ENCODE measurements at places on chromosomes 3 and 15. TPM values are rescaled to one million over a fixed set of nuclear protein-coding genes. Genes with fewer than 3 reads are reported as not detected.
A peak's percentile ranks its signal among the peaks of the same experiment; 100 is the strongest.

Gene PCNP
- total RNA-seq, result 20.7 TPM

GRCh38 chr15:88902846-88903245, 7.5 kb upstream of the HAPLN3 start:
- DNase-seq, result no peak

Gene FYTTD1
- 15.3 TPM for total RNA-seq

Gene BCL2A1
- total RNA-seq, result 9.7 TPM

DNA sequence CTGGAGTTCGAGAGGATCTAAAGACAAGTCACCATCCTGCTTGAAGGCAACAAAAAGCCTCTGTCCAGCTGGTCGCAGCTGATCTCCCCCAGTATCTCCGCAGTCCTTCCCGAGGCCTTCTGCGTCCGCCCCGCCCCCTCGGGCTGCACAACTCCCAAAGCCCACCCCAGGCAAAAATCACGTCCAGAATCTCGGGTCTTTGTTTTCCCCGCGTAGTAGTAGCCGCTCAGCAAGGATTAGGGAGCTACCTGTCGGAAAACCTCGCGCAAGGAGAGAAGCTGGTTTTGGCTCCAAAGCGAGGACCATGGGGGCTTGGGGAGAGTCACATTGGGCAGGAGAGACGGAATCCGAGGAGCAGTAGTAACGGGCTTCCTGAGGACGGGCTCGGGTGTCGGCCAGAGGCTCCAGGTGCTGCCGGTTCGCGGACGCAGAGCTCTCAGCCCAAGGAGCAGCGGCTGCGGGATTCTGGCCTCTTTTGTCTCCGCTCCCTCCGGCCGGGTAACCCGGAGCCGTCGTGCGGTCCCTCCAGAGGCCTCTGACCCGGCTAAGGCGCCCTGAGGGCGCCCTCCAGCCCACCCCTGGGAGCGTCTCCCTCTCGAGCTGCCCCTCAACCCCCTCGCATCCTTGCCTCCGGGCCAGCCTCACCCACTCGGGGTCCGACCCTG, 401 bp downstream of the ZSCAN29 start:
- DNase-seq, result no peak

- DNase-seq, result no peak
These were observed 557.9 kb upstream of the ZNF385D start for GRCh38 chr3:22308871-22309270.

DNA sequence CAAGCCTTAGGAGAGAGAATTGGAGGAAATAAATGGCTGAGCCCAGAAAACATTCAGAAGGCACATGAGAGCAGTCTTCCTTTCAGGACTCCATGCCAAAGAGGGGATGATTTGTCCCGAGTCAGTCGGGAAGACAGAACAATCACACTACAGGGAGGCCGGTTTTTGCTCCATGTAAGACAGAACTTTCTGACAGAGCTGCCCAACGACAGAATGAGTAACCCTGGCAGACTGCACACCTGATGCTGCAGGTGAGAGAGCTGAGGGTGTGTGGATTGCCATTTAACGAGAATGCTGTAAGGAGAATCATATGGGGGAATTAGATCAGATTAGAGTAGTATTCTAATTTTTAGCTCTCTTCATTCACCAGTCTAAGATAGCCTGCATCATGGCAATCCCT, 533.0 kb downstream of the EPHB1 start:
- DNase-seq, result no peak

- no peak for DNase-seq
These were observed 152.9 kb upstream of the RBMS3 start for GRCh38 chr3:29128001-29128400.

DNA sequence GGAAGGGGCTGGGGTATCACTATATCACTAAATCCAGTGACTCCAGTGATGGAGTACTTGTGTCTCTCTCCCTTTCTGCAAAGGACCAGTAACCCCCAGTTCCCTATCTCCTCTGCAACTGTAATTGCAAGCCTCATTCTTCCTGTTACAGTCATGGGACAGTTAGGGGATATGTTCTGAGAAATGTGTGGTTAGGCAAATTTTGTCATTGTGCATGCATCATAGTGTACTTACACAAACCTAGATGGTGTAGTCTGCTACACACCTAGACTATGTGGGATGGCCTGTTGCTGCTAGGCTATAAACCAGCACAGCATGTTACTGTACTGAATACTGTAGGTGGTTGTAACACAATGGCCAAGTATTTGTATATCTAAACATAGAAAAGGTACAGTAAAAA, 2.2 kb downstream of the VPS8 start:
- peak; percentile 16 for DNase-seq

GRCh38 chr15:76127880-76128279, 68.1 kb downstream of the TMEM266 start:
- DNase-seq, result no peak

DNA sequence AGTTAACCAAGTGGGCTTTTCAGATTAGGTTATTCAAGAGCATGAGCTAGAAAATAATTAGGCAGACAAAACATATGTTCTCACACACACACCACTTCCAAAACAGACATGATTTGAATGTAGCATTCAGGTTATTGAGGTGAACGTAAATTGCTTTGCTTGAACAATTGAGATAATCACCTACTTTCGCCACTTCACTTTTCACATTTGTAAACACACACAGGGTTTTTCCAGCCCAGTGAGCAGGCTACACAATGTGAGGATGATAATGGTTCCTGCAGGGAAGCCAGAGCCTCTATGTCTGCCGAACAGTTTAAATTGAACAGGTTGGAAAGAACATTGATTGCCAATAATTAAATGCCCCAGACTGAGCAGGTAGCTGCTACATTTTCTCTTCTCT, 560.8 kb downstream of the OCA2 start:
- no peak for DNase-seq

DNA sequence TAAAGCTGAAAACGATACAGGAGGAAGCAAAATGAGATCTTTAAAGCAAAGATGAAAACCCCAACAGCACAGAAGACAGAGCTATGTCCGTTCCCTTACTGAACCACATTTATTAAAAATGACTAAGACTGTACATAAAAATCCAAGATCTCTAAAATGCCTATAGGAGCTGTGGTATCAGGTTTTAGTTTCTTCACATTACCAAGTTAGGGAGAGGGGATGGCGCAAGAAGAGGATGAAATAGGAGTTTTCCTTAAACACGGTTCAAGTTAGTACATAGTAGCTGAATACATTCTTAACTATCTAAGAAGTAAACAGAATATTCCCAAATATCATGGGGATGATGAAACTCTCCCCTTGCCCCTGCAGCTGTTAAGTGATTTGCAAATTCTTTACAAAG, 6.3 kb downstream of the EOMES start:
- DNase-seq, result no peak

DNA sequence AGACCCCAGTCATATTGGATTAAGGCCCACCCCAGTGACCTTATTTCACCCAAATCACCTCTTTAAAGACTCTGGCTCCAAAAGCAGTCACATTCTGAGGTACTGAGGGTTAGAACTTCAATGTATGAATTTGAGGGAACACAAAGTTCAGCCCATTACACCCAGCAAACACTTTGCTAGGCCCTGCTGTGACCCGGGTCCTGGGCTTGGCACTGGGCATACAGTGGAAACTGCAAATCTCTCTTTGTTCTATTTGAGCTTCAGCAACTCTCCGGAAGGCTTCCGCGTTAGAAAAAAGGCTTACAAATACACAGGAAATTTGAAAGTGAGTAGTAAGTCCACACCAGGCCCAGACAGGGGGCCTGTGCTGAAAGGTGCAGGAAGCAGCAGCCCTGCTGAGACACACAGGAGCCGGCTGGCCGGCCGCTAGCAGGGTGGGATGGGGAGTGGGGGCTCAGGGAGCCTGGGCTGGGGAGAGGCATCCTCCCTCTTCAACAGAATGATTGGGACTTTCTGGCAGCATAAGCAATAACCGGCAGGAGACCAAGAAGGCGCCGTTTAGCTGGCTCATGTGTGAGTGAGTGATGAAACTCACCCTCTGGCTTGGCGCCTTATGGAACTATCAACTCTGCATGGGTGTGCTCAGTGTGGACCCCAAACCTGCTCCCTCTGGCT, 13.0 kb downstream of the LIPC start:
- DNase-seq, result no peak

Gene FMN1
- 0.27 TPM for total RNA-seq

Gene FANCI
- total RNA-seq, result 9.4 TPM

Gene KBTBD12
- total RNA-seq, result 0.27 TPM

GRCh38 chr15:53472883-53473282, 286.6 kb downstream of the WDR72 start:
- DNase-seq, result no peak

DNA sequence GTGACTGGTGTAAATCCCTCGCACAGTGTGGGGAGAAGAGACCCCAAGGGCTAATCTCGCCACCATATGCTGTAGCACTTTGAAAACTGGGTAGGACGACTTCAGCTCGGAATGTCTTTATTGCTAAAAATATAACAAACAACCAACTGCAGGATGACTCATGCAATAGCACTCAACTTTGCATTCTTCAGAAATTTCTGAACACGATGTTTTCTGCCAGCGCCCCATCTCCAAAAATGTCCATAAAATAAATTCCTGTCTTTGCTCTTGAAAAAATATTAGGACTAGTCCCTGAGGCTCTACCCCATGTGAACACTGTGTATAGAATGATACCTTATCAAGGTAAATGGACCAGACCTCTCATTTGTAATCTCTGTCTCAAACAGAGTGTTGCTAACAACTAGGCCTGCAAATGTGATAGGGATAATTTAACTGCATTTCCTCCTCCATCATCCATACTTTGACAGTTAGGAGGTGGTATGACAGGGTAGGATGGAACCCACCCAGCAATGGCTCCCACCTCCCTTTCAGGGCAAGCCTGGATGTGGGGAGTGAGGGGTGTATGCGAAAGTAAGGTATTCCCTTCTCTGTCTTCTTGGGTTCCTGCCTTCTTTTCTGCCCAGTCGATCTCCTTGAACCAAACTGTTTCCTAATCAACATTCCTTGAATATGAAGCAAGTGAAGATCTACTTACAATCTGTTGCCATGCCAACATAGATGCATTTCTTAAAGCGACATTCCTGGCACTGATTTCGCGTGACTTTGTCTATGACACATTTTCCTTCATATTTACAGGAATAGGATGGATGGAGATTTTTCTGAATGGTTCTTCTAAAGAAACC, 201.1 kb downstream of the NR1D2 start:
- no peak for DNase-seq

Gene PLSCR2
- total RNA-seq, result not detected

GRCh38 chr3:197076415-197076814, 46.8 kb upstream of the MELTF start:
- no peak for DNase-seq

DNA sequence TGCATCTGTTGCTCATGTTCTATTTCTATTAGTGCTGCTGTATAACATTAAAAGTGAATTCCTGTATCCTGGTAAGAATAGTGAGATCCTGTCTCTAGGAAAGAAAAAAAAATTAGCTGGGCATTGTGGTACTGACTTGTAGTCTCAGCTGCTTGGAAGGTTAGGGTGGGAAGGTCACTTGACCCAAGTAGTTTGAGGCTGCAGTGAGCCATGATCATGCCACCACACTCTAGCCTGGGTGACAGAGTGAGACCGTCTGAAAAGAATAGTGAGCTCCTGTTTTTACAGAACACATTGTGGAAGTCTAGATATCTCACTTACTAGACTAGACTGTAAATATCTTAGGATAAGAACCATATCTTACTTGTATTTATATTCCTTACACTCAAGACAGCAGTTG, 4.6 kb downstream of the ATP11B start:
- DNase-seq, result no peak

DNA sequence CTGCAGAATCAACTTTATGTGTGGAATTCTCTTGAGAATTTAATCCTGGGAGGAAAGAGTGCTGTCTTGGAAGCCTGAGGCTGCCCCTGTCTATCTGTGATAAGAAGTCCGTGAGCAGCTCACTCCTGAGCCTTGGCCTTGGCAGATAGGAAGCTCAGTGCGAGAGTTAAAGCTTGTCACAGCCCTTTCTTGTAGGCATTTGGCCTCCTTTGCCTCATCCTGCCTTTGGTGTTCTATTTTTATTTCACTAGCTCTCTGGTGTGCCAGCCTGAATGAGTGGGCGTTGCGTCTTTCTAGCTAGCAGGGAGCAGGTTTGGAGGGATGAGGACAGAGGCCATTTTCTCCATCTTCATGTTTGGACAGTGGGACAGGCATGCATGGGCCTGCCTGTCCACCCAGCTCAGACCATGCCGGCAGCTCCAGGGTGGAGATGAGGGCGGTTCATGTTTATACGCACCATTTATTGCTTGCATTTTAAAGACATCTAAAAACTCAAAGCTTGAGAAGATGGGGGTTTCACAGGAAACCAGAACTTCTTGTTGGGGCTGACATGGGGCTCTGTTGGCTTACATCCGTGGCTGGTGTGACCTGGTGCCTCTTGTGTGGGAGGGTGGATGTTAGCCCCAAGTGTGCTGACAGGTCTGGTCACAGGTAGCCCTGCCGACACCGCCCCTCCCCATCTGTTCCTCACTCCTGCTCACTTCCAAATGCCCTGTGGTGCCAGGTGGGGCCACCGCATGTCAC, 29.8 kb downstream of the IRAK2 start:
- no peak for DNase-seq

- no peak for DNase-seq
These were observed 20.7 kb downstream of the DUOX1 start for GRCh38 chr15:45150481-45150880.

Gene RBP2
- not detected for total RNA-seq

Measured in hematopoietic multipotent progenitor cell (in vitro differentiated cells).